ENCODE measurements at places on chromosomes 1 and 21.

DNA sequence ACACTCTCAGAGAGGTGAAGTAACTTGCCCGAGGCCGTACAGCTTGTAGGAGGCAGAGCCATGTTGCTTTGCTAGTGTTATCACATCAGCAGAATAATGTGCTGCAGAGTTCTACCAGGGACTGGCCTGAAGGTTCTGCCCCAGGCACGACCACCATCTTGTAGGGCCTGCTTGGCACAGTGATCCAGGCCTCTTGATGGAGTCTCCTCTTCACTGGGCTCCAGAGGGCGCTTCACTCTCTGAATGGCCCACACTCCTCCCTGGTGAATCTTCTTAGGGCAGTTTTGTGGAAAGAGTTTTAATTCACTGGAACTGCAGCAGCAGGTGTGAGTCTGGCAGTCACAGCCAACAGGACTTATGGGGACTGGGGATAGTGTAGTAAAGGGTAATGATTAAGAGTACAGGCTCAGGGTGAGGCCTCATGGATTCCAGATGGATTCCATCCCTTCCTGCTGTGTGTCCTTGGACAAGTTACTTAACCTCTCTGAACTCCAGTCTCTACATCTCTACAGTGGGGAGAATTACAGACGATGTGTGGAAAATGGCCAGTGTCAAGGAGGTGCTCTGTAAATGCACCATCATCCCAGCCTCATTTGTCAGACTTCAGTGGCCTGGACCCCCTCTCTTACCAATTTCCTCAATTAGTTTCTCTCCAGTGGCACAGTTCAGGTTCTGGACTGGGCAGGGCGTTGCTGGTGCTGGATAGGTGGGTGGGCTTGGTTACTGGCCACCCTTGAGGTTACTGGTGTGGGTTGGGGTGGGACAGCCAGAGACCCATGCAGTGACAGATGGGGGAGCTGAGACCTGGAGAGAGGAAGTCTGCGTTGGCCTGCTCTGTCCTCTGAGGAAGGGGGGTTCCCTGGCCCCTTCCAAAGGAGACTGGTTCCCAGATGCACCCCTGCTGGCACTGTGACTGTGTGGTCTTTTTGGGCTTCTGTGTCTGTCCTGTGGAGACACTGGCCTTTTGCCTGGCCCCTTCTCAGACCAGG is 45.9 kb upstream of the CSF3R start:
- DNase-seq, result no peak

DNA sequence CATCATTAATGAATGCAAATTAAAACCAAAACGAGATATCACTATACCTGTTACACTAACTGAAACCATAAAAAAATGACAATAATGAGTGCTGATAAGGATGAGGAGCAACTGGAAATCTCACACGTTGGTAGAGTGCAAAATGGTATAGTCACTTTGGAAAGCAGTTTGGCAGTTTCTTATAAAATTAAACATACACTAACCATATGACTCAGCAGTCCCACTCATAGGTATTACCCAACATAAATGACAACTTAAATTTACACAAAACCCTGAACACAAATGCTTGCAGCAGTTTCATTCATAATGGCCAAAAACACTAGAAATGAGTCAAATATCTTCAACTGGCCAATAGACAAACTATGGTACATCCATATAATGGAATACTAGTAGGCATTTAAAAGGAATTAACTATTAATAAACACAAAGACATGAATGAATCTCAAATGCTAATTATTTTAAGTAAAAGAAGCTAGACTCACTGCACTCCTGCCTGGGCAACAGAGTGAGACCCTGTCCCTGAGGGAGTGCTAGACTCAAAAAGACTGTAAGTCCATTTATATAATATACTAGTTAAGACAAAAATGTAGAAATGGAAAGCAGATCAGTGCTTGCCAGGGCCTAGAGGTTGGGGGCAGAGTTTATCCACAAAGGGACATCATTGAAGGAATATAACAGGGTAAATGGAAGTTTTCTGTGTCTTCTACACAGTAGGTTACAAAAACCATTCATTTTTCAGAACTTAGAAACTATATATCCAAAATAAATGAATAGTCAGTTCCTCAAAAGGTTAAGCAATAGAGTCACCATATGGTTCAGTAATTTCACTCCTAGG is 77.4 kb downstream of the EIF4G3 start:
- DNase-seq, result no peak

DNA sequence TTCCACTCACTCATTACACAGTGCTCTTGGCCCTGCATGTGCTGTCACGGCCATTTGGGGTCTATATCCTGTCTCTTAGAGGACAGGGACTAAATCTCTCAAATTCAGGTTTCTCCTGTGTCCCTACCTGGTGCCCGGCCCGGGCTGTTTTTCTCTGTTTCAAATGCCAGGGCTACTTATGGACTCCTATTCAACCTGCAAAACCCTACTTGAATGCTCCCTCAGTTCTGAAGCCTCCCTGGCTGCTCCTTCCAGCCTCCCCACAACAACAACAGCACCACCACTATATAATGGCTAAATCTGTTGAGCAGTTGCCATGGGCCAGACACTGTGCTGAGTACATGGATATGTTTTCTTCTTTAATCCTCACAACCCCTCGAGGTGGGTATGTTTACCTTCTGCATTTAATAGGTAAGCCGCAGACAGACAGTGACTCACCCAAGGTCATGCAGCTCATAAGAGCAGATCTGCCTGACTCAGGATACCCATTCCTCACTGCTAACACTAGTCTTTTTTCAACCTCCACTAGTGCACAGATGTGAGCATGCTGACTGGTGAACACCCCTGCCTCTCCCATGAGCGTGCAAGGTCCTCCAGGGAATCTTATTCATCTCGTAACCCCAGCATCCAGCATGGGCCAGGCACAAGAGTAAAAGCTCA is 29.9 kb downstream of the DHRS3 start:
- no peak for DNase-seq

DNA sequence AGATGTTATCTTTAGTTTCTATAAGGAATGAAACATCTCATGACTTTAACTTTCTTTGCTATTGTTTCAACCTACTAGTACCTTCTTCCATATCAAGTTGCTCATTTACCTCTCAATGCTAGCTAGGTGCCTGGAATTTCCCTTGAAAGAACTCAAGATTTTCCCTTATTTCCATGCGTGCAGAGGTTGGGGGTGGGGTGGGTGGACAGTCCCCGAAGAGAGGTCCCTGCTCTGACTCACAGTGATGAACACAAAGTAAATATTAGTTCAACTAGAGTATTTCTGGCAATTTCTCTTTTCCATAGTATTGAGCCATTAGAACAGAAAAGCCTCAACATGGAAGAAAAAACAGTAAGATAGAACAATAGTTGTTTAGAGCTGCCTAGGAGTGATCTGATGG is 239.0 kb upstream of the ZP4 start:
- no peak for DNase-seq

GRCh38 chr1:70707214-70707613 is 296.1 kb downstream of the CTH start:
- DNase-seq, result no peak

DNA sequence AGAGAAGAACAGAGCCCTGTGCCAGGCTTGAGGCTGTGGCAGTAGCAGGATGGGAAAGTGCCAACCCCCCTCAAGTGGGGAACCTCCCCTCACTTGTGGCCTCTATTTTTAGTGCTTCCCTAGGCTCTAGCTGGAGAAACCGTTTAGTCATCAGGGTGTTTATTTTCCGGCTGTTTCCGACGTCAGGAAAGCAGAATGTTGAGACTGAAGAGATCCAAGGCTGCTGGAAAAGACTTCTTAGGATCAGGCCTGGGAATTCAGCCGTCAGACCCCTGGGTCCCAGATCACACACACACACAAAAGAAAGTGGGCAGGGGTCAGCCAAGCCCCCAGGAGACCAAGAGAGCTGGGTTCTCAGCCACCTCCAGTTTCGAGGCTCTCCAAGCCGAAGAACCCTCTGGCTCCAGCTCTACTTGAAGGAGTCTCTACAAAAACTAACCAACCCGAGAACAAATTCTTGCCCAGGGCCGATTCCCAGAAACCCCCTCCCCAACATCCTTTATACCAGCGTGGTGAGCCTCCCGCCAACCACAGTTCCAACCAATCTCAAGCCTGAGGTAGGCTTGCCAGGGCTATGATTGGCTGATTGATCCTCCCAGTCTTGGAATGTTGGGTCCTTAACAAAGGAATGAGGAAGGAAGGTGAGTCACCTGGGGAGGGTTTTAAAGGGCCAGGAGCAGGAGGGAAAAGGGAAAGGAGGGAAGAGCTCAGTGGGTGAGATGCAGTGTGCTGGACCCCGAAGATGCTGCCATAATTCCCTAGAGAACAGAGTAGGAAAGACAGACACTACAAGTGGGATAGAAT is 2.5 kb upstream of the MEF2D start:
- peak; percentile 38 for DNase-seq

GRCh38 chr21:26836528-26836927 is 8.7 kb downstream of the ADAMTS1 start:
- DNase-seq, result no peak

GRCh38 chr1:29801003-29801402 is 564.7 kb downstream of the PTPRU start:
- no peak for DNase-seq

DNA sequence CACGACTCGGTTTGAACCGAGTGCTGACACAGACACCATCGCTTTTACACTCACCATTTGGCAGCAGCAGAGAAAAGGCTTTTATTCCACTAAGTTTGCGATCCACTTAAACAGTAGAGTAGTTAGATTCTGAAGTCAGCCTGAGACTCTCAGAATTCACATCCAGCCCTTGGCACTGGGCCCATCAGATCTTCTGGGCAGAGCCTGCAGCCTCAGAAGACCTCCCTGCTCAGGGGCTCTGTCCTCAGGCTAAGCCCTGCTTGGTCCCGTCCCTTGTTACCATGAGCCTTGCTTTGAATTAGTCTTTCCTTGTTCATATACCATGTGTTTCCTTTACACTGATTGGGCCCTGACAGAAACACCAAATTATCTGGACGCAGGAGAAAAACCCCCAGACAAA is 41.4 kb upstream of the AJAP1 start:
- DNase-seq, result no peak

DNA sequence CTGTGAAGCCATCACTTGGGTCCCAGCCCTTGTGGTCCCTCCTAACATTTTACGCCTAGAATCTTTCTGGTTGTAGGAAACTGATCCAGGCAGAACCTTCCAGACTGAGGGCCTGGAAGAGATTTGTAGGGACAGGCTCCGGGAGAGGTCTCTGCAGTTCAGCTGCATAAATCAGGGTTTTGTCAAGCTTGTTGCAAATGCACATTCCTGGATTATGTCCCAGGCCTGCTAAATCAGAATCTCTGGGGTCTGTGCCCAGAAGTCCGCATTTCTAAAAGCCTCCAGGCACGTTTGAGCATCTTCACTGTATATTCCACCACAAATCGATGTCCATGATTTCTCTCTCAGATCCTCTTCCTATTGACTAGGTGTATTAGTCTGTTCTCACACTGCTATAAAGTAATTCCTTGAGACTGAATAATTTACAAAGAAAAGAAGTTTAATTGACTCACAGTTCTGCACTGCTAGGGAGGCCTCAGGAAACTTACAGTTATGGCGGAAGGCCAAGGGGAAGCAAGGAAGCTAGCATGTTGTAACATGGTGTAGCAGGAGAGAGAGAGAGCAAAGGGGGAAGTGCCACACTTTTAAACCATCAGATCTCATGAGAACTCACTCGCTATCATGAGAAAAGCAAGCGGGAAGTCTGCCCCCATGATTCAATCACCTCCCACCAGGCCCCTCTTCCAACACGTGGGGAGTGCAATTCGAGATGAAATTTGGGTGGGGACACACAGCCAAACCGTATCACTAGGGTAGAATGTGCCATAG is 1.2 kb upstream of the FHAD1 start:
- no peak for DNase-seq

GRCh38 chr1:204788470-204788869 is 82.2 kb upstream of the NFASC start:
- no peak for DNase-seq

DNA sequence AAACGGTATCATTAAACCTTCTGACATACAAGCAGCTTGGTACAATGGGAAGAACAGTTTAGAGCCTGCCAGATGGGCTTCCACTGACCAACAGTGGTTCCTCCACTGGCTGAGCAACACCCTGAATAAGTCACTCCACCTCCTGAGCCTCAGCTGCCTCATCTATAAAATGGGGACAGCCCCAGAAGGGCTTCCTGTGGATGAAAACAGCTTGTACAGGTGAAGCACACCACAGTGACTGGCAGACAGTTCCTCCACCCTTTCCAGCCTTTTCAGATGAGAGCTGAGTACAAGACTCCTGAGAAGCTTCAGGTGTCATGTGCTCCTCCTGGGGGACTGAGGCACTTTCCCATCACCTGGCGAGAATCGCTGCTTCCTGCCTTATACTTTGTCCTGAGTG is 2.1 kb downstream of the CAPZB start:
- DNase-seq, result no peak

GRCh38 chr1:202143768-202144401 is 652 bp downstream of the ARL8A start:
- no peak for DNase-seq

GRCh38 chr1:88726697-88727096 is 42.6 kb downstream of the PKN2 start:
- DNase-seq, result no peak

- DNase-seq, result no peak
Observed at GRCh38 chr1:115746021-115746690, 22.4 kb downstream of the CASQ2 start.

DNA sequence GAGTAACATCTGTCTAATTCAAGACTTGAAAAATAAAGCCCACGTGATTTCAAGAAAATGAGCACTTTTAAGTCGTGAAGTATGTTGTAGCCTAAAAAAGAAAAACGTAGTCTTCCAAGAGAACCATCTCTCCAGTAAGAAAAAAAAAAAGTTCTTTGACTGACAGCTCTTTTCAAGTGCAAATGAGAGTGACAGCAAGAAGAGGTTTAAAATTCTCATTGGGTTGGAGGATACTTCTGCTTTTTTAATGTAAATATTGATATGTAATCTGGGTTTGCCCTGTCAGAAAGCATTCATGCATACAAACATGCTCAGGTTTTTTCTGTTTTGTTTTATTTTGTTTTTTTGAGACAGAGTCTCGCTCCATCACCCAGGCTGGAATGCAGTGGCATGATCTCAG is 32.3 kb upstream of the PRDM2 start:
- DNase-seq, result no peak

- no peak for DNase-seq
Observed at GRCh38 chr1:42669936-42670335, 11.7 kb downstream of the PPIH start.

- DNase-seq, result no peak
Observed at GRCh38 chr1:24228311-24228710, 41.2 kb upstream of the IFNLR1 start.

DNA sequence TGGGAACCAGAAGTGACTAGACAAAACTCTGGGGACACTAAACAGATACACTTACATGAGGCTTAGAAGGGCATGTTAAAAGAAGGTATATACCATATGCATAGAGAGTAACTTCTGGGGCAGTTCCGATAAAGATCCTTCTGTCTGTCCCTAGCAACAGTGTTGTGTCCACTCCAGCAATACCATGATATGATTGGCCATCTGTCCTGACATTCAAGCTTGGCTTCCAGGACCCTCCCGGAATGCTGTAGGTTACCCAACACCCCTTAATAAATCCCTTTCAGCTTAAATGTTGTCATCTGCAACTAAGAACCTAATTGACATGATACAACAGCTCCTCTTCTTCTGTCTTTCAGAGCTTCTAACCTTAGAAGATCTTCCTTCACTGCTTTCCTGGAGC is 307.7 kb downstream of the OMA1 start:
- no peak for DNase-seq

All from hypothalamus (tissue), 51 donors.